ENCODE measurements at places on chromosomes 16 and 17.

DNA sequence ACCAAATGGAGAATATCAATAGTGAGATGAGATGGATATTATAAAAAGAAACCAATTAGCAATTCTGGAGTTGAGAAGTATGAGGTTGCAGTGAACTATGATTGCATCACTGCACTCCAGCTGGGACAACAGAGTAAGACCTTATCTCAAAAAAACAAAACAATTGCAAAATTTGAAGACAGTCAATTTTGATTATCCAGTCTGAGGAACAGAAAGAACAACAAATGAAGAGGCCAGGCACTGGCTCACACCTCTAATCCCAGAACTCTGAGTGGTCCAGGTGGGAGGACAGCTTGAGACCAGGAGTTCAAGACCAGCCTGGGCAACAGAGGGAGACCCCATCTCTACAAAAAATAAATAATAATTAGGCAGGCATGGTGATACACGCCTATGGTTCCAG, 35.0 kb downstream of the USP32 start:
- no peak for DNase-seq

DNA sequence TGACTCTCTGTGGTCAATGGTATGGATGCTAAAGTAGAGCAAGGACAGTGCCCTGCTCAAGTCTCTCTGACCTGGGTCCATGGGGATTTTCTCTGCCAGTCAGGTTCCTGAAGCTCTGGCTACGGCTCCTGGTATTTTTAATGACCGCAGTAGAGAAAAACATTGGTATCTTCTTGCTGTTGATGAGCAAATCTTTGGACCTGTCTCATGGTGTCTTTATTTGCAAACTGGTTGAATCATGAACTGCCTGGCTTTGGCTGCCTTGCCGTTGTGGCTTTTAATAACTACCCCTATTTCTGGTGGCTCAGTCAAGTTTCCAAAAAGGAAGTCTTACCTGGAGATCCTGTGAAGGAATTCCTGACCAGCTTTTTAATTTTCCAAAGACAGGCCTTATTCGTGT, 8.7 kb downstream of the FAM234A start:
- no peak for DNase-seq

DNA sequence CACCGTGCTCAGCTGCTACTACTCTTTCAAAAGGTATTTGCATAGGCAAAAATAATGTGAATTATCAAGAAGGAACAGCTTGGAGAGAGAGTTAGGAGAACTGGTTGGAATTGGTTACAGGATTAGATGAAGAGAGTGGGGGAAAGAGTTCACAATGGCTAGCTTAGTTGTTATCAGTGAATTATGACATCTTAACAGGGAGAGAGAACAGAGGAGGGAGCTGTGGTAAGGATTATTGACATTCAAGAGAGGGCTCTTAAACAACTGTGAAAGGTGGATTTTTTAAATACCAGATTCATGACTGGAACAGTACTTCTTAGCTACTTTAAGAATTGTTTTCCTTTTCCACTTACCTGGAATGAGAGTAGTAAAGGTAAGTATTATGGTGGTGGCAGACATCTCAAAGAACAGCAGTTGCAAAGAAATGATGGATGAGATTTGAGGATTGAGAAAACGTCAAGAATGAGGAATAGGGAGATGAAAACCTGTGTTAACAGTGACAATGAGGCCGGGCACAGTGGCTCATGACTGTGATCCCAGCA, 43.9 kb upstream of the SLC5A11 start:
- DNase-seq = no peak

- DNase-seq = no peak
These were observed 1.8 kb downstream of the CCDC43 start for GRCh38 chr17:44687756-44688155.

- no peak for DNase-seq
These were observed 467.1 kb downstream of the WWOX start for GRCh38 chr16:78566397-78567073.
